ENCODE measurements at places on chromosomes 2 and 18.

DNA sequence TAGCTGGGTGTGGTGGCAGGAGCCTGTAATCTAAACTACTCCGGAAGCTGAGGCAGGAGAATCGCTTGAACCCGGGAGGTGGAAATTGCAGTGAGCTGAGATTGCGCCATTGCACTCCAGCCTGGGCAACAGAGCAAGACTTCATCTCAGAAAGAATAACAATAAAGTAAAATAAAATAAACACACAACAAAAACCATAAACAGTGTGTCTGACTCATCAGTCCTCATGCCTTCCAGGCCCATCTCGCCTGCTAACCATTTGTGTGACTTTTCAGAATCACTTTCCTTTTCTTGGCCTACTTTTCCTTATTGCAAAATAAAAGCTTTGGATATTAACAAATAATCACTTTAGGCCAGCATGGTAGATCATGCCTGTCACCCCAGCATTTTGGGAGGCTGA lies 42.0 kb upstream of the ASXL2 start:
- H3K4me3 ChIP-seq: no peak overlapping the region
- H3K27ac ChIP-seq: no peak overlapping the region
- H3K4me1 ChIP-seq: peaks cover 8% of the 10 kb centered on the region
- no peaks in the 10 kb centered on the region for H3K27me3 ChIP-seq

GRCh38 chr2:195413944-195414343 lies 243.1 kb upstream of the SLC39A10 start:
- peaks cover 12% of the 10 kb centered on the region for H3K4me1 ChIP-seq
- H3K36me3 ChIP-seq: no peaks in the 10 kb centered on the region
- DNase-seq: no peak
- H3K27me3 ChIP-seq: no peaks in the 10 kb centered on the region
- no peak overlapping the region for H3K27ac ChIP-seq

DNA sequence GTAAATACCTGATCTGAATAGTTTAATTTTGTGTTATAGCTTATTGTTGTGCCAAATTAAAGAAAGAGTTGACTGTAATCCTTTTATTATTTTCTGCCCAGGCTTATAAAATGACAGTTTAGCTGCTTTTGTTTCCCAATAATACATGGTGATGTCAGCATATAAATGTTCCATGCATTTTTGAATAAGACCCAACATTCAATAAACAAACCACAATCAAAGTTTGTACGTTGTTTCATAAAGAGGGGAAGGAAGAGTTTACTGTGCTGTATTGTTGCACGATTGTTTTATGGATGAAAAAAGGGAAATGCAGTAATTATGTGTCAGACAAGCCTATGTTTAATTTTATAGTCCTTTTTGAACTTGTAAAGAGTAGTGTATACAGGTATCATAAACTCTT lies 177.2 kb upstream of the SCN7A start:
- no peaks in the 10 kb centered on the region for H3K36me3 ChIP-seq
- no peak overlapping the region for H3K4me3 ChIP-seq
- no peak for DNase-seq
- H3K4me1 ChIP-seq: no peaks in the 10 kb centered on the region
- no peaks in the 10 kb centered on the region for H3K27me3 ChIP-seq

DNA sequence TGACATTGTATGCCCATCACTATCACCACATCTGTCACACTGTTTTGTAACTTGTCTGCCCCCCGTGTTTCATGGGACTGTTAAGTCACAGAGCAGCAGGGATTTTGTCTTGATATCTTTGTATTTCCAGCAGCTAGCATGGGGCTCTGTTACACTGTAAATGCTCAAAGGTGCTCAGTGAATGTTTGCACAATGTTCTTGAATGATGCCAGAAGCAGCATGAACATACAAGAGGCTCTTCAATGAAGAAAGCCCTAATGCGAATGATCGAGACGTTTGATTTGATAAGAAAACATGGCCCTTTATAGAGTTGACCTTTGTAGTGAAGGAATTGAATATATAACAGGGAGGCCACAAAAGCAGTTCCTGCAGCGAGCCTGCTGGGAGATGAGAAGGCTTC lies 120.9 kb upstream of the TTC39C start:
- H3K4me3 ChIP-seq: no peak overlapping the region
- no peaks in the 10 kb centered on the region for H3K4me1 ChIP-seq
- H3K27me3 ChIP-seq: no peaks in the 10 kb centered on the region
- H3K27ac ChIP-seq: no peak overlapping the region
- DNase-seq: no peak
- no peaks in the 10 kb centered on the region for H3K36me3 ChIP-seq

- H3K4me3 ChIP-seq: no peak overlapping the region
- no peaks in the 10 kb centered on the region for H3K27me3 ChIP-seq
- peaks cover 2% of the 10 kb centered on the region for H3K4me1 ChIP-seq
- no peak overlapping the region for H3K27ac ChIP-seq
- H3K36me3 ChIP-seq: peaks cover 3% of the 10 kb centered on the region
Observed at GRCh38 chr2:186599186-186599778, 9.4 kb downstream of the ITGAV start.

GRCh38 chr2:27378096-27378808 lies 2.3 kb downstream of the ZNF513 start:
- H3K27ac ChIP-seq: no peak overlapping the region
- H3K27me3 ChIP-seq: no peaks in the 10 kb centered on the region
- no peak for DNase-seq

- H3K4me1 ChIP-seq: peaks cover 73% of the 10 kb centered on the region
- no peaks in the 10 kb centered on the region for H3K27me3 ChIP-seq
- no peak overlapping the region for H3K27ac ChIP-seq
- no peaks in the 10 kb centered on the region for H3K36me3 ChIP-seq
- no peak for DNase-seq
Observed at GRCh38 chr2:134246154-134246874, 7.6 kb upstream of the MGAT5 start.

DNA sequence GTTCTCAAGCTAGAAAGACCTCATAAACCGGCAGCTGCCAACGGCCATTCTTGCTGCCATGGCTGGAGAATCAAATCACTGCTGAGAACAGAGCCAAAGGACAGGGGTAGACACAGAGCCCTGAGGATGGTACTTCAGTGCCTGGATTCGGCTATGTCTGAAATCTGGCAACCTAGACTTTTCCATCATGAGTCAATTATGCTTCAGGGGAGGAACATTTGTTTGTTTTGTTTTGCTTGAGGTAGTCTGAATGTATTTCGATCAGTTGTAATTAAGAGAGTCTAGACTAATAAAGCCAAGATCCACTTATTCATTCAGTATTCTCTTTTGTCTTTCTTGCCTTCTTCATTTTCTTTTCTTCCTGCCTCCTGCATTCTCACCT lies 122.8 kb upstream of the SH3BP4 start:
- H3K27me3 ChIP-seq: peaks cover 2% of the 10 kb centered on the region
- H3K36me3 ChIP-seq: no peaks in the 10 kb centered on the region
- no peak overlapping the region for H3K27ac ChIP-seq
- DNase-seq: no peak
- no peak overlapping the region for H3K4me3 ChIP-seq
- no peaks in the 10 kb centered on the region for H3K4me1 ChIP-seq

DNA sequence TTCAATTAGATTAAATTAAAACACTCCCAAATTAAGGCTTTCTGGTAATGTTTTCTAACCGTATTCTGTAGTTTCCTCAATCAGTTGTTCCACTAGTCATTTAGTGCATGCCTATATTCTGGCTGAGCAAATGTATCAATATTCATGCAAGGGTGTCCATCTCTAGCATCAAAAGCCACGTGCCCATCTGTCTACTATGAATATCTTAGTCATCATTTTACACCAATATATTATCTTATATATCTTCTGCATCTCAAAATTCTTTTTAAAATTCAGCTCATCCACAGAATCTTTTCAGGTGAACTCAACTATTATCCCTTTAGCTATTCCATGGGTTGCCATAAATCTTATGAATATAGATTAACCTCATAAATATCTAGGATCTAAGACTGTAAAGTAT lies 488.2 kb downstream of the PARD3B start:
- no peak for DNase-seq
- no peaks in the 10 kb centered on the region for H3K27me3 ChIP-seq
- no peaks in the 10 kb centered on the region for H3K36me3 ChIP-seq
- H3K4me3 ChIP-seq: no peak overlapping the region
- H3K4me1 ChIP-seq: peaks cover 15% of the 10 kb centered on the region

GRCh38 chr2:24429197-24430074 lies 61.6 kb upstream of the NCOA1 start:
- DNase-seq: no peak
- H3K36me3 ChIP-seq: no peaks in the 10 kb centered on the region
- no peaks in the 10 kb centered on the region for H3K27me3 ChIP-seq
- no peaks in the 10 kb centered on the region for H3K4me1 ChIP-seq
- H3K4me3 ChIP-seq: no peak overlapping the region

DNA sequence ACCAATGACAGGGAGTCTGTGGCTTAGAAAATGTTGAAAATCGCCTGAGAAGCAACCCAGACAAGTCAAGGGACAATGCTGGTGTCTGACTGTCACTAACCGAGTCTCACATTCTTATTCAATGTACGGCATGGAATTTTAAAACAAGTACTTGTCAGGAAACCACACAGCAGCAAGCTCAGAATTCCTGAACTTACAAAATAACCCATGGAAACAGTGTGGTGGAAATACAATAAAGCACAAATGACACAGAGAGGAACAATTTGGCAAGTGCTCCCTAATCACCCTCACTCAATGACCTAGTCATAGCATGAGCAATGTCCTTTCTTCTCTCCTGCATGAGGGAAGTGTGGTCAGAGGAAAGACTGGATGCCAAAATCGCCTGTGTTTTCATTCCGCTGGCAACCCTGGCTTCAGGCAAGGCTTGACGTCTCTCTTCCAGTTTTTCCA lies 154.0 kb downstream of the SATB2 start:
- no peak overlapping the region for H3K27ac ChIP-seq
- H3K27me3 ChIP-seq: peaks cover 4% of the 10 kb centered on the region
- H3K36me3 ChIP-seq: no peaks in the 10 kb centered on the region
- DNase-seq: no peak

GRCh38 chr2:17544256-17544655 lies 3.8 kb downstream of the VSNL1 start:
- no peak for DNase-seq
- no peak overlapping the region for H3K4me3 ChIP-seq

GRCh38 chr2:49719241-49719640 lies 564.9 kb upstream of the FSHR start:
- DNase-seq: no peak
- H3K27ac ChIP-seq: no peak overlapping the region
- H3K4me1 ChIP-seq: no peaks in the 10 kb centered on the region

- H3K27me3 ChIP-seq: no peaks in the 10 kb centered on the region
- H3K4me1 ChIP-seq: peaks cover 26% of the 10 kb centered on the region
- no peak overlapping the region for H3K4me3 ChIP-seq
Observed at GRCh38 chr2:105578166-105578565, 166.5 kb upstream of the NCK2 start.

GRCh38 chr2:159880729-159881128 lies 82.7 kb upstream of the CD302 start:
- no peaks in the 10 kb centered on the region for H3K27me3 ChIP-seq
- H3K36me3 ChIP-seq: peaks cover 48% of the 10 kb centered on the region
- no peak overlapping the region for H3K27ac ChIP-seq
- peaks cover 47% of the 10 kb centered on the region for H3K4me1 ChIP-seq

DNA sequence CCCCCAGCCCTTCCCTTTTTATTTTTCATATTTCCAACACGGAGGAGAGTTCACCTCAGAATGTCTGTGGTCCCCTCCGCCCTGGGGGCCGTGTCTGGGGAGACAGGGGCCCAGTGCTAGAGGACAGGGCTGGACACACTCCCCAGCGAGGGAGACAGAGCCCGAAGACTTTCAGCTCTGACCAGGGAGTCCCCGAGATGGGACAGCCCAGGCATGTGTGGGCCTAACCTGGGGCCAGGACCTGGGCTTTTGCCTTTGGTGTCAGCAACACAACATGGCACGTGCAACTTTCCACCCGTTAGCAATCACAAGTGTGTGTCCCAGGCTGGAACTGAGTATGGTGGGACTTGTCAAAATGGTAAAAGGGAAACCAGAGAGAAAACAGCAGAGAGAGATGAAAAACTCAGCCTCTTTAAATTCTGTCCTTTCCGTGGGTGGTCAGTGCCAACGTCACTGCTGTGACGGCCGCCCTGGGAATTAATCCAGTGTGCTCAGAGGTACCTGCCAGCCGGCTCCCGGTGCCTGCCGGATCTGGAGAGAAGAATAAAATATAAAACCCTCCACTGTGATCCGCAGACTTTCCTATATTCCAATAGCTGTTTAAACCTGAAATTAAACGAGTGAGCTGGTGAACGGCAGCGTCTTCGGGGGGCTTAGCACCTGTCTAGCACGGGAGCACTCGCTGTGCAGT lies 245.8 kb downstream of the EIPR1 start:
- no peaks in the 10 kb centered on the region for H3K27me3 ChIP-seq
- no peak overlapping the region for H3K27ac ChIP-seq

DNA sequence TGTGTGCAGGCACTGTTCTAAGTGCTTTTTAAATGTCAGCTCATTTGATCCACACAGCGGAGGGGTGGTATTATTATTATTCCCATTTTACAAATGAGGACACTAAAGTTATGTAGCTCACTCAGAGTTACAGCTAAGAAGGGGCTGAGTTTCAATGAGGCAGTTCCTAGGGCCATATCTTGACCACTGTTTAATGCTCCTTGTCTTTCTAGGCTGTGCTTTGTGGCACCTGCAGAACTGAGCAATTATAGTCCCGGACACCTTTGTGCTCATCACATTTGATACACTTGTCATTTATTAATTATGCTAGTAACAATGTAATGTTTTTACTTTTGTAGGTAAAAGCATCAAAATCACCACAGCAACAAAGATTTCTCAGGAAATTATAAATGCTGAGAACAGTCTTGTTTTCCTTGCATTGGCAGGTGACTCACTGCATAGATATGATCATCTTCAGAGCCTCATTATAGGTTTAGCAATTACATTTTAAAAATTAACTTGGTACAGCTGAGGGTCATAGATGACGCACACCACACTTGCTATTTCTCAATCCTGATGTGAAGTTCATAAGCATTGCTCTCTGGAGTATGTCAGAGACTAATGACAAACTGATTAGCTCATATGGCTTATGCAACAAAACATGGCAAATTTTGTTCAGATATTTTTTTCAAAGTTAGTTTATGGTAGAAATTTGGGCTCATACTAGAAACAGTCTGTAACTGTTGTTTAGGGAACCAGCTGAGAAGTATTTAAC lies 366.8 kb downstream of the TGIF1 start:
- no peak overlapping the region for H3K27ac ChIP-seq
- H3K4me3 ChIP-seq: no peak overlapping the region
- H3K4me1 ChIP-seq: no peaks in the 10 kb centered on the region
- H3K27me3 ChIP-seq: peaks cover 11% of the 10 kb centered on the region
- DNase-seq: no peak

GRCh38 chr2:230453006-230453405 lies 37.0 kb downstream of the SP100 start:
- DNase-seq: no peak
- no peaks in the 10 kb centered on the region for H3K27me3 ChIP-seq
- H3K4me3 ChIP-seq: no peak overlapping the region
- peaks cover 83% of the 10 kb centered on the region for H3K36me3 ChIP-seq

GRCh38 chr2:23618794-23619530 lies 234.0 kb downstream of the KLHL29 start:
- no peaks in the 10 kb centered on the region for H3K27me3 ChIP-seq
- no peak overlapping the region for H3K4me3 ChIP-seq
- peaks cover 8% of the 10 kb centered on the region for H3K4me1 ChIP-seq
- no peaks in the 10 kb centered on the region for H3K36me3 ChIP-seq
- no peak overlapping the region for H3K27ac ChIP-seq

All from activated naive CD4-positive, alpha-beta T cell treated with anti-CD3 and anti-CD28 coated beads for 36 hours (primary cell).